Kidney glomerular epithelial cell (primary cell): ENCODE measurements at places on chromosomes 2 and 18.

GRCh38 chr2:187404431-187405110 lies 43.5 kb downstream of the CALCRL start:
- DNase-seq = no peak

DNA sequence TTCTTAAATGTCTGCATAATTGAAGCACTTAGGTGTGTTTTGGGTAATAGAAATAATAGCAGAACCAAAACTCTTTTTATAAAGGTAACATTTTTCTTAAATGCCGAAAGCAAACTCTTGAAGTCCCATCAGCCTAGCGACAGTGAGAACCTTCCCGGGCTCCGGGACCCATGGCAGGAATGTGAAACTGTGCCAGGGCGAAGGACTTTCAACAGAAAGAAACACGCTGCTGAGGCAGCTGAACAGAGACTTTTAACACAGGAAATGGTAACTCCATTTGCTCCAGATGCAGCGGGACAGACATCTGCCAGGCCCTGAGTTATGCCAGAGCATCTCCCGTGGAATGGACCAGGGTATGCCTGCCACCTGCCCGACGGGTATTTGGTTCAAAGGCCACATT lies 34.3 kb downstream of the SALL3 start:
- no peak for DNase-seq

- no peak for DNase-seq
These were observed 2.7 kb downstream of the COPS9 start for GRCh38 chr2:240133401-240133800.

DNA sequence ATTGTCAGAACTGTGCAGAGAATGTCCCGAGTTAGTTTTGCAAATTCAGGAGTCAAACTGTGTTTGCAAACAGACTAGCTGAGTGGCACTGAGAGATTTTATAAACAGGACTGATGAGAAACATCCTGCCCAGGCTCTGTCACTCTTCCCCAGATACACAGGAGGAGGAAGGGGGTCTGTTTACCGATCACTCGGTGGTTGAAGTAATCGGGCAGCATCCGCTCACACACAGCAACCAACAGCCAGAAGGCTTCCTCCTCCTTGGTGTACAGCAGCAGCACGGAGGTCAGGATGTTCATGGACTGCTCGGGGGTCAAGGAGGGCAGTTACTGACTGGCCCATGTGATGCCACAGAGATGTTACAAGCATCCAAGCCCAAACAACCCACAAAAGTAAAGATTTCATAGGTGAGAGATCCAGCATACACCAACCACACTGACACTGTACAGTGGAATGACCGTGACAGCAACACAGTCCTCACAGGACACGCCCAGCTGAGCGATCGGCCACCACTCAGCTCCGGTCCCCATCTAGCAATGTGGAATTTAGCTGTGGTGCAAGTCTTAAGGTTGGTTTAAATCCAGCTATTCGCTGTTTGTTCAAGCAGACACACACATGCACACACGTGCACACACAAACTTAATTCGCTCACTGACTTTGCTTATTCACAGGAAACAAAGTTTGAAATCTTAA lies 30.1 kb downstream of the RPL31 start:
- no peak for DNase-seq

DNA sequence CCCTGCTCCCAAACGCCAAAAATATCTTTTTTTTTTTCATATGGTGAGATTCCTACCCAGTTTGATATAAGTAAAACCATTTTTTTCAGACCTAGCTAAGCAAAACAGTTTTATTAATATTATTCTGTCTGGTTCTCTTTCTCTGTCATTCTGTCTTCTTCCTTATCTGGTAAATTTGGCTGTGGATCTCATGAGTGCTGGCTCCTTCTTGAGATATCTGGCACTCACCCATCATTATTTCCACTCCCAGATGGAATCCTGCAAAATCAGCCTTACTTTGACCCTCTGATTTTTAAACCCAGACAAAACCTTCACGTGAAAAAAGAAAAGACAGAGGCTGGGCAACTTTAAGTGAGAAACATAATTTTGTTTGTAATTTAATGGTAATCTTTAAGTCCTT lies 373.6 kb downstream of the NYAP2 start:
- no peak for DNase-seq

DNA sequence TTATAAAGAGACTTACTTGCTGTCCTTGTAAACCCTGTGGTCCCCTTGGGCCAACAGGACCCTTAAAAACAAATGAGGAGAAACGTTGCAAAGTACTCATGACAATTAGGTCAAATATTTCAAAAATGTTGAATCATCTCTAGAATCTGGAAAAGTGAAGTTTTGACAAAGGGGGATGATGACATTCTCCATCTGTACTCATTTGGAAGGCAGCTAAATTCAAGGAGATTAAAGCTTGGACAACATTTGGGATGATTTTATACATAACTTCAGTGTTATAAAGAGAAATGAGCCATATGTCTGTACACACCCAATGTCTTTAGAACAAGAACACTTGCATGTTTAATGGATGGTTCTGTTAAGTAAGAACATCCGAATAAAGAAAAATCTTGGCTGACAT lies 92.9 kb downstream of the COL5A2 start:
- peak; percentile 16 for DNase-seq

- no peak for DNase-seq
These were observed 286.6 kb downstream of the MYT1L start for GRCh38 chr2:2044269-2045057.

- DNase-seq = no peak
These were observed 244.7 kb upstream of the MMADHC start for GRCh38 chr2:149832324-149832723.

DNA sequence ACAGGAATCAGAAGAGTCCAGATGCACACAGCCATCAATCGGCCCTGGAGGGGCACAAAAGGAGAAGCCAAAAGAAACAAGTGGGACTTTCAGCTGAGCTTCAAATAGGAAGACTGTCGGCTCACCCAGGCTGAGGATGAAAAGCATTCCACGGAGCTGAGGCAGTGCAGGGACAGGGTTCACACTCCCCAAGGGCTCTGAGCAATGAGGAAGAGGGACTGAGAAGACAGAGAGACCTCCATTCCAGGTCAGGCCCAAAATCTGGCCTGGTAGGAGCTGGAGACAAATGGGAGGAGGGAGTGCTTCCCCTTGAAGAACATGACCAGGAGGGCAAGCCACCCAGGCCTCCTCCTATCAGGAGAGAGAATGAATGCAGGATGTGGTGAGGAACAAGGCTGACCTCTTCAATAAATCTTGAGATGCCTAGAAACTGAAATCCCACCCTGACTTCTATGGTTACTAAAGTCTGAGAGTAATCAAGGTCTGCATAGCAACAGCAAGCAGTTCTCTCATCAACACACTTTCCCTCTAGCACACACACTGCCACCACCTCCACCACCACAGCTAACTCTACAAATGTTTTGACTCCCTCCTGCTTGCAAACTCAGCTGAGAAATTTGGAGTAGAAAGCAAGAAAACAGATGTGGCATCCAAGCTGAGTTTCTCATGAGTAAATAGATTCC lies 434.4 kb downstream of the TNS1 start:
- DNase-seq = no peak

DNA sequence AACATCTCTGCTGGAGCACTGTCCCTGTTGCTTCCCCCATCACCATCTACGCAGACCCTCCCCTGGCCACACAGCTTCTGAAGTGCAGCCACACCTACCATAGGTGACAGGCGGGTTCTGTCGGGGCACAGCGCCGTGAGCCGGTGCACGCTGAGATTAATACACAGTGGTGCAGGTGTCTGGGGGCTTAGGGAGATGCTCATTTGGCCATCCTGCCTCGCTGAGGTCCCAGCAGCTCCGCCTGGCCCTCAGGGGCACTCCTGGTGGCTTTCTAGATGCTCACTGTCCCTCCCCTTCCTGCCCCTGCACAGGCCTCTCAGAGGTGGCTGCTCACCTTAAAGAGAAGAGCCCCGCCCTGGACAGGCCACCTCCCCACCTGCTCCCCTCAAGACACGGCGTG lies 18.9 kb upstream of the RPL31 start:
- no peak for DNase-seq

DNA sequence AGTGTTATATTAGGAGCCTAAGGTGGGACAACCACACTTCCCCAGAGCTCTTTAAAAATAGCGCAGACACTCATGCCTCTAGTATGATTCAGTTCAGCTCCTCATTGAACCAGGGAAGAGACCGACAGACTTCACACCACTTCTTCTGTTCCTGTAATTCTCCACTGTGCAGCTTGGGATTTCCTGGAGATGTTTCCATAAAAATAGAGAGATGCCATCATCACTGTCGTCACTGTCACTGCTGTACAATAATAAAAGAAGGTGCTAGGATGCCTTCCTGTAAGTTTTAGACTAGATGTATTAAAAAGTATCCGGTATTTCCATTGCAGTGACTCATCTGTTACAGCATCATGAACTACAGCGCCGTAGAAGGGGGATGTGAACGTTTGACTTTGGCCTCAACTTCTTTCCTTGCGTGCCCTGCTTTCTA lies 110.9 kb downstream of the FAM210A start:
- no peak for DNase-seq

DNA sequence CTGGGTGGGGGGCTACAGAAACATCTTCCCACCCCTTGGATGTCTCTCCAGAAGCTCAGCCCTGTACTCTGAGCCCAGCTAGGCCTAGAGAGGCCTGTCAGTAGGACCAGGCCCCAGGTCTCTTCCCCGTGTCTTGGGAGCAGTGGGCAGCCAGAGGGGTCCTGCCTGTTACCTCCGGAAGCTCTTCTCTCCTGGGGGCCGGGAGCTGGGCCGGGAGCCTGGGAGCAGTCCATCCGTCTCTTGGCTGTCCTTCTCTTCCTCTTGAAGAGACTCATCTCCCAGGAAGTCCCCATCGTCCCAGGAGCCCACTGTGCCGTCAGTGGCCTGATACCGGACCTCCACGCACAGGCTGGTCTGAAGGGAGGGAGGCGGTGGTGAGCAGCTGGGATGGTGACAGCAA lies 38.3 kb upstream of the OTOF start:
- no peak for DNase-seq

GRCh38 chr2:119049968-119050704 lies 108.1 kb downstream of the MARCO start:
- peak; percentile 11 for DNase-seq

DNA sequence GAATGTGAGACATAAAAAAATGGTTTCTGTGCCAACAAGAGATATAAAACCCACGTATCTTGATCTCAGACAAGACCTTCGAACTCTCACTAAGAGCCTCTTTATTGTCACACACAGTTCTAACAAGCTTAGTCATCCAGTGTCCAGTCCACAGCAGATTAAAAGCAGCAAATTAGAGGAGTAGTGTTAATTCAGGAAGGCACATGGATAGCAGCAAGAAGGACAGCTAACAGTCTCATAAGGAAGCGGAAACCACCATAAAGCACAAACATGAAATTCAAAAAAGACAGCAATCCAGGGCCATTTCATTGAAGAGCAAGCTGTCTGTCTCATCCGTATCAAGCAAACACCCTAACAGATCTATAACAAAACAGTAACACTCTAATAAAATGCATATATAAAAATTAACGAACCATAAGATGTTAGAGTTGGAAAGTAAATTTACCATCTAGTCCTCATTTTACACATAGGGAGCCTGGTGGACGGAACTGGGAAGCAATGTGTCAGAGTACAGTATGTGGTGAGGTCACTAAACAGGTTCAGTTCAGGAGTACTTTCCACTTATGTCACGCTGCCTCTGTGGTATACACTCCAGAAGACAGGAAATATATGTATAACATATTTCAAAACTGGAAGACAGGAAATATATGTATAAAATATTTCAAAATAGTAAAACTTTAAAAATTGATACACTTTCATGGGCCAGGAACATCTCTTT lies 18.3 kb downstream of the AAK1 start:
- DNase-seq = no peak
